ENCODE measurements at places on chromosomes 7 and 10. TPM values are rescaled to one million over a fixed set of nuclear protein-coding genes. Genes with fewer than 3 reads are reported as not detected.

AOC1 gene
- polyA plus RNA-seq: not detected

LOXL4 gene
- polyA plus RNA-seq: 9.5 TPM

GRCh38 chr10:36181426-36182178 is 539.5 kb upstream of the FZD8 start:
- no peak for DNase-seq

DNA sequence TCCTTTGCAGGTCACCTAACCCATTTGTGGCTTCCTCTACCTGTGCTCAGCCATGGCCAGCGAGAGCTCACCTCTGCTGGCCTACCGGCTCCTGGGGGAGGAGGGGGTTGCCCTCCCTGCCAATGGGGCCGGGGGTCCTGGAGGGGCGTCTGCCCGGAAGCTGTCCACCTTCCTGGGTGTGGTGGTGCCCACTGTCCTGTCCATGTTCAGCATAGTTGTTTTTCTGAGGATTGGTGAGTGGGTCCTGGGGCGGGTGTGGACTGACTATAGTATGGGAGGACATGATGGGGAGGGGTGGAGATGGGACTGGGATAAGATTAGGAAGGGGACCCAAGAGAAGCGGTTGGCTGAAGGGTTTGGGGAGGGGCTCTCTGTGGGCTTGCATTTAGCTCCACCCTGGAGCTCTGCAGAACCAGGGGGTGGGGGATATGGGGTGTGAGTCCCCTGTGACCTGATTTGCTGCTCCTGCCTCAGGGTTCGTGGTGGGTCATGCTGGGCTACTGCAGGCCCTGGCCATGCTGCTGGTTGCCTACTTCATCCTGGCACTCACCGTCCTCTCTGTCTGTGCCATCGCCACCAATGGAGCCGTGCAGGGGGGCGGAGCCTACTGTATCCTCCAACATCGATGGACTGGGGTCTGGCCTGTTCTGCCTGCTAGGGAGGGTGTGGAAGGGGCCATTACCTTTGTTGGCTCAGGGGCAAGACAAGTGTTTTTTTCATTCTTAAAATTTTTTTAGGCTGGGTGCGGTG is 1.8 kb downstream of the SLC12A9 start:
- no peak for DNase-seq

CCDC6 gene
- polyA plus RNA-seq: 17.6 TPM

- DNase-seq: no peak
Measured at GRCh38 chr10:86652361-86653202, 1.8 kb upstream of the OPN4 start.

FRMD4A gene
- 36.3 TPM for polyA plus RNA-seq

DNA sequence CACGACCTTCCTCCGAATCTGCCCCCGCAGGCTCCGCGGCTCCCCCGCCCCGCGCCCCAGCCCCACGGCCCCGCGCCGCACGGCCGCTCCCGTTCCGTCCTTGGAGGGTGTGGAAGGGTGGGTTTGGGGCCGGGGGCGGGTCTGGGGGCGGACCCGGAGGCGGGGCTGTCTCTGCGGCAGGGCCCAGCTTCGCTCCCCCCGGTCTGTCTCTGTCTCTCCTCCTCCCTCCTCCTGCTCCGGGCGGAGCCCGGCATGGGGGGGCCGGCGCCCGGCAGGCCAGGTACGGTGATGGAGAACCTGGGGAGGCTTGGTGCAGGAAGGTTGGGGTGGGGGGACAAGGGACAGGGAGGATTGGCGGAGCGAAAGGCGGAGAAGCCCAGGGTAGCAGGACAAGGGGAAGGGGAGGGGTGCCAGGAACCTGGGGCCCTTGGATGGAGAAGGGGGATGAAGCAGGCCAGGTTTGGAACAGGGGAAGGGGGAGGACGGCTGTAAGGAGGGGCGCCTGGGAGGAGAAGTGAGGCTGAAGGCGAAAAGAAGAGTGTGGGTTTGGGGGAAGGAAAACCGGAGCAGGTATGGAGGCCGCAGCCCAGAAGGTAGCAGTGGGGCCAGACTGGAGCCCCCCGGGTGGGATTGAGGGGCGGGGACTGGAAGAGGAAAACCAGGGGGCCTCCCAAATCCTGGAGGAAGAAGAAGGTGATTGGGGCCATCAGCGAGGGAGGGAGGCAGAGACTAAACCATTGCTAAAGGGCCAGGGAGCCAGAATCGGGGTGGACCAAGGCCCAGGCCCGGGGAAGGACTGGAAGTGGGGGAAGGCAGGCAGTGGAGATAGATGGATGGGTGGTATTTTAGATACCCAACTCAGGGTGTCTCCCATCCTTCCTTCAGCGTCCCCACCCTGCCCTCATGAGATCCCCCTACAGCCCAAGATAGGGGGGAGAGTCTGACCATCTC is at the start of gene NYAP1:
Gene NYAP1, plus strand, starts transcription at position 206 of the 951 bp plus-strand sequence. CDS start 1,385 bp downstream, outside the sequence.
- no peak for DNase-seq

MYH16 gene
- 0.18 TPM for polyA plus RNA-seq

DNA sequence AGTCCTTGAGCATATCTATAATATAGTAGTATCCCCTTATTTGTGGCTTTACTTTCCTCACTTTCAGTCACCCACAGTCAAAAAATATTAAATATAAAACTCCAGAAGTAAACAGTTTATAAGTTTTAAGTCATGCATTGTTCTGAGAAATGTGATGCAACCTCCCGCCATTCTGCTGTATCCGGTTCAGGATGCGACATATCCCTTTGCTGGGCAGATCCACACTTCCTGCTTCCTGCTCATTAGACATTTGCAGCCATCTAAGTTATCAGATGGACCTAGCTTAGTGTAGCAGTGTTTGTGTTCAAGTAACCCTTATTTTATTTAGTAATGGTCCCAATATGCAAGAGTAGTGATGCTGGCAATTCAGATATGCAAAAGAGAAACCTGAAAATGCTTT is 38.9 kb upstream of the BMS1 start:
- no peak for DNase-seq

GRCh38 chr7:150996376-150997074 is 5.7 kb downstream of the NOS3 start:
- DNase-seq: no peak

ANTXRL gene
- polyA plus RNA-seq: 0.23 TPM

GRCh38 chr7:115297656-115298055 is 375.8 kb downstream of the MDFIC start:
- no peak for DNase-seq

DNA sequence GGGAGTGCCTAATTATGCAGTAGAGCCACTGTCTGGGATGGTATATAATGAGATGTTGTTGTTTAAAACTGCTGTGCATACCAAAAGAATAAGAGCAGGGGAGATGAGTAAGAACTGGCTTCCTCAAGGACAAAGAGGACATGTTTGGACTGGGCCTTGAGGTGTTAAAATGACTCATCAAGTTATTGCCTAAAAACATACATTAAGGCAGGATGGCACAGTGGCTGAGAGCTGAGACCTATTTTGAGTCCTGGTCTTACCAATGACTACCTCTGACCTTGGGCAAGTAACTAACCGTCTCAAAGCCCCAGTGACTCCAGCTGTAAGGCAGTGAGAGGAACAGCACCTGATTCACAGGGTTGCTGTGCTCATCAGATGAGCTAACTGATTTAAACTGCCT is 71.1 kb downstream of the CFAP58 start:
- DNase-seq: no peak

- DNase-seq: no peak
Measured at GRCh38 chr7:129535896-129536295, 33.6 kb downstream of the SMKR1 start.

DNA sequence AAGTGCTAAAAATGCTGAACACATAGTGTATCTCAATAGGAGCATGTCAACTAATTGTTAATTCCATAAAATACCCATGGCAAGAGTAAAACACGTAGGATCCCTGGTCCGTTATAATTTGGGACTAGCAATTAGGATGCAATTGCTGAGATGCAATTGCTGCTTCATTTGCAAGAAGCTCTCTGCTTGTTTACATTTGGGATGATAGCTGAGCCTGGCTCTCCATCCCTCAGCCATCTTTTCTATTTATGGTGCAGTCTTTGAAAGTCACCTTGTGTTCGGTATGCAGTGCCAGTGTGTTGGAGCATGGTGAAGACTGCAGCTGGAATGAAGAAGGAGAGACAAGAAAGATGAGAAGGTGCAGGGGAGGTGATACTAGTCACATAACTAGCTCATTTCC is 191.3 kb downstream of the SNX10 start:
- no peak for DNase-seq

ASB15 gene
- polyA plus RNA-seq: 5.6 TPM

- DNase-seq: no peak
Measured at GRCh38 chr10:23344241-23344841, at the start of gene C10orf67. TSS of gene C10orf67 (minus strand) at chr10:23344797. CDS start at chr10:23344774, 23 bp downstream.

DNA sequence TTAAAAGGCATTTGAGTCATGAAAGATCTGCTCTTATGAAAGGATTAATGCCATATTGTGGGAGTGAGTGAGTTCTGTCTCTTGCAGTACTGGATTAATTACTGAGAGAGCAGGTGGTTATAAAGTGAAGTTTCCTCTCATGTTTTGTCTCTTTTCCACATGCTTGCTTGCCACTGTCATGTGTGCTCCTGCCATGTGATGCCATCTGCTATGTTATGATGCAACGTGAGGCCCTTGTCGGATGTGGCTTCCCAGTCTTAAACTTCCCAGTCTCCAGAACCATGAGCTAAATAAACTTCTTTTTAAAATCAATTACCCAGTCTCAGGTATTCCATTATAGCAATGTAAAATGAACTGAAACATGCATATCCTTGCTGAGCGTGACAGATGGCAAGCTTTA is 22.7 kb upstream of the TCTN3 start:
- DNase-seq: no peak

GRCh38 chr10:5644930-5645329 is 21.5 kb downstream of the ASB13 start:
- no peak for DNase-seq

DNA sequence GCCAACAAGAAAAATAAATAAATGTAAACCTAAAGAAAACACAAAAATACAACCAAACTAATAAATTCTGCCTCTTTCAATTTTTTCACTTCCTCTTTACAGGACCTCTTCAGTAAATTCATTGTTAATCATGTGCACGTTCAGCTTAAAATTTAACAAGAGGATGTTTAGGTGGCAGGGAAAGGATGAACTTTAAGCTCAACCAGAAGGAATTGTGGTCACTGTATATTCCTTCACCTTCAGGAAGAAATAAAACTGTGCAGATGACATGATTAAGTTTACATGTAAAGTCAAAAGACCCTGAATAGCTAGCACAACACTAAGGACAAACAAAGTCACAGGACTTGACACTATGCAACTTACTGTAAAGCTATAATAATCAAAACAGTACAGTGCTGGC is 33.0 kb downstream of the KIF5B start:
- no peak for DNase-seq

DNA sequence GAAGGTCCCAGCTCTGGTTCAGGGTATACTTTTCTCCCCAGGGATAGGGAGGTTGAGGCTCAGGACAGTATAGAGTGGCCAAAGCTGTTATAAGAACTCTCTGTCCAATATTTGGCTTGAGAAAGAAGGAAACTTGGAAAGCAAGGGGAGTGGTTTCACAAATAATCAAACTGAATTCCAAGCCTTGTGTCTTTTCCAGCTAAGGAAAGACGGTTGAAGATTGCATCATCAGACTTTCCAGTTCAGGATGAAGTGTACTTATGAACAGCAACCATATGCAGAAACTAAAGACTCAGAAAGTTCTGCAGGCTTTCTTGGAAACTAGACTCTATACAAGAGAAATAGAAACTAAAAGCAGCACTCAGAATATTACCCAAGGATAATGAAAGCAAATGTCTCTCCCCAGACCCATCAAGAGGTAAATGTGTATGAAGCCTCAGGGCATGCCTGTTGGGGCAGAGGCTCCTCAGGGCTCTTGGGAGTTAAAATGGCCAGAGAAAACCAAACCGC is 46.4 kb downstream of the RAMP3 start:
- DNase-seq: peak; percentile 78

DNA sequence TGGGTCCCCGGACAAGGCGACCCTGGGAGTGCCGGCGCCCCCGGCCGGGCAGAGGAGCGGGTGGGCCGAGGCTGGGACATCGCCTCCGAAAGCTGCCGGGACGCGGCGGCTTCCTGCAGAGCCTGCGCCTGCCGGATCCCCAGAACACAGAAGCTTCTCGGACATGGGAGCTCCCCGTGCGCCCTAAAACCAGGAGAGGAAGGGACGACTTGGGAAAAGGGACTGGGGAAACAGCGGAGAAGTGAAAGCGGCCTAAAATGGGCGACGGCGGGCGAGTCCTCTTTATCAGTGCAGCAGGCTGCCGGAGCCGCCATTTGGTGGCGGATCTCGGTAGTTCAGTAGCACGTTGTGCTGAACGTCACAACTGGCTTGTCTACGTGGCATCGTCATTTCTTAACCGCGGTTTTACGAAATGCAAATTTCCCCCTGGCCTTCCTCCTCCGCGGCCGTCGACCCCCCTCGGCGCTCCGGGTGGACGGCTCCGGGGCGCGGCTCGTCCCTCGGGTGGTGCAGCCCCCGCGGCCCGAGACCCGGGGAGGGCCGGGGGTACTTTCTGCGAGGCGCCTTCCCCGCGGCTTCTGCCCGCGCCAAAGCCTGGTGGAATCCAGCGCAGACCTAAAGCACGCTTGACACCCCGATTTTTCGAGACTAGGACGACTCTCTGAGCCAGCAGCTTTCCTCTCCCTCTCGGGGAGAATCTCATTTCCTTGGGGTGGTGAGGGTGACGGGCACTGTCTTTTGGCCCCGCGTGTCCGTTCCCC is 9.9 kb upstream of the SPAG6 start:
- DNase-seq: no peak

CLCN1 gene
- polyA plus RNA-seq: 2.6 TPM

CYP2C9 gene
- not detected for polyA plus RNA-seq

DNA sequence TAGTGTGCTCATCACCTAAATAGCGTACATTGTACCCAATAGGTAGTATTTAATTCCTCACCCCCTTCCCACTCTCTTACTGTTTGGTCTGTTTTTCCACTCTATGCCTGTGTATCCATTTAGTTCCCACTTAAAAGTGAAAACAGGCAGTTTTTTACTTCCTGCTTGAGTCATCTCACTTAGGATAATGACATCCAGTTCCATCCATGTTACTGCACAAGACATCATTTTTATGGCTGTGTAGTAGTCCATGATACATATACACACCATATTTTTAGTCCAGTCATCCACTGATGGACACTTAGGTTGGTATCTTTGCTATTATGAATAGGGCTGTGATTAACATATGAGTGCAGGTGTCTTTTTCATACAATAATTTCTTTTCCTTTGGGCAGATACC is 10.1 kb downstream of the STK17A start:
- DNase-seq: no peak

- DNase-seq: no peak
Measured at GRCh38 chr10:88209837-88210561, 346.6 kb downstream of the PTEN start.

GRID1 gene
- 3.8 TPM for polyA plus RNA-seq

JMJD1C gene
- polyA plus RNA-seq: 79.5 TPM

- DNase-seq: no peak
Measured at GRCh38 chr7:17989546-17989945, 38.1 kb downstream of the PRPS1L1 start.

NUTM2E gene
- 0.59 TPM for polyA plus RNA-seq

- no peak for DNase-seq
Measured at GRCh38 chr7:158093156-158093796, 494.3 kb downstream of the PTPRN2 start.

CNTNAP2 gene
- polyA plus RNA-seq: 6.1 TPM

- no peak for DNase-seq
Measured at GRCh38 chr7:45715471-45716352, 141.5 kb downstream of the ADCY1 start.

- DNase-seq: no peak
Measured at GRCh38 chr7:27897001-27897400, 157.0 kb downstream of the TAX1BP1 start.

NPSR1 gene
- 0.38 TPM for polyA plus RNA-seq

Measured in forelimb muscle (tissue), 1 donor.